ENCODE measurements at places on chromosomes 12 and 14.

GRCh38 chr12:10453156-10453555, at the start of gene KLRC1:
TSS of gene KLRC1 (minus strand) at chr12:10453377. CDS start at chr12:10451156, 2,221 bp downstream.
- DNase-seq: no peak

DNA sequence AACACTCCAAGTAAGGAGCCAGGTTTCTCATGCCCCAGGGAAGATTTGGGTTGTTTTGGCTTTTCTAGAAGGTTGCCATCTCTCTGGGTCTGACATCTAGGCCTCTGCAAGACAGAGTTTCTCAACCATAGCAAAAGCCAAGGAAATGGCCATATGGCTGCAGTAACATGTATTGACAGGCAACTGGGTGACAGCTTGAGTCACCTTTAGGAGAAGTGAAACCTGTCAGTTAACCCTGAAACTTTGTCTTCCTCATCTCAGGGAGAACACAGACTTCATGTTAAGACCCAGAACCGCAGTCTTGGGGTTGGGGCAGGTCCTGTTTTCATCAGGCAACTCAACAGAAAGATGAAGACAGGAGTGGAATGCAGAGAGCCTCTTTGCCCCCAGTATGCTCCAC, 46.0 kb upstream of the PLBD1 start:
- DNase-seq: no peak

DNA sequence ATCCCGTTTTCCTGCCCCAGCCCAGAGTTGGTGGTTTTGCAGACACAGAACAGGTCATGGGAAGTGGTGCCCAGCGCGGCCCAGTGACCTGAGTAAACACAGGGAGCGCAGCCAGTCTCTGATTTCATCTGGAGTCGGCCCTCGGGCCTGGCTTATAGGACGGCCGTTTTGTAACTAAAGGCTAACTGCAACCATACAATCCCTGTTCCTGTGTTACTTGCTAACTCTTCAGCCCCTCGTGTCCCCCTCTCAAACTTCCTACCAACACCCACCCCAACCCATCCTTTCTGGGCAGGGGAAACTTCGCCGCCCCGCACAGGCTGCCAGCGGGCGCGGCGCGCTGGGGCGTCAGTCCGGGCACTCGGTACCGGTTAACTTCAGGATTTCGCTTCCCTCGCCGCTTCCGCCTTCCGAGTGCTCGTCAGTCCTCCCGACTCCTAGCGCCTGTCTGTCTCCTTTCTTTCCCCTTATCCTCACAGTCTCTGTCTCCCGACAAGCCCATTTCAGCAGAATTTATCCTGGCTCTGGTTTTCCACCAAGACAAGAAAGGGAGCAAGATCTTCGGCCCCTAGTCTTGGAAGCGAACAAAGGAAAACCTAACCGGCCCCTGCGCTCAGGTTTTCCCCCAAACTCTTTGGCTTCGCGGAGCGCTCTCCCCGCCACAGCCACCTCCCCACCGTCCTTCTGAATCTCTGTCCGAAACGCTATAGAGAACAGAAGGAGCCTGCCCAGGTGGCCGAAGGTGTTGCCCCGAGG, 2.0 kb downstream of the SIX1 start:
- DNase-seq: peak; percentile 64

DNA sequence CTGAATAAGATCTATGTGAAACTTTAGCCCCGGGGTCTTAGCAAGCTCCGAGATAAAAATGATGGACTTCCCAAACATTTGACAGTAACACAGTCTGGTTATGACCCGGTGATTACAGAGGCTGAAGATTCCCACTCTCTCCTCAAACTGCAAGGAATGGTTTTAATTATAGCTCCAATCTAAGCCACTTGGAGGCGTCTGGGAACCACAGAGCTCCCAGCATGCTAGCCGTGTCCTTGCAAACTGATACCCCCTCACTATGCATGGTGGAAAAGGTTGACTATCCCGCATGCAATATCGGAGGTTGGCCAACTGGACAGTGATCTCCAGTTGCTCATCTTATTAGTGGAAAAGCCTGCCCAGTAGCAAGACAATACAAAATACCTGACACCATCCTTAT, 76.5 kb upstream of the GRIN2B start:
- DNase-seq: peak; percentile 8

- DNase-seq: no peak
Observed at GRCh38 chr12:1927751-1928351, 9.4 kb upstream of the CACNA2D4 start.

DNA sequence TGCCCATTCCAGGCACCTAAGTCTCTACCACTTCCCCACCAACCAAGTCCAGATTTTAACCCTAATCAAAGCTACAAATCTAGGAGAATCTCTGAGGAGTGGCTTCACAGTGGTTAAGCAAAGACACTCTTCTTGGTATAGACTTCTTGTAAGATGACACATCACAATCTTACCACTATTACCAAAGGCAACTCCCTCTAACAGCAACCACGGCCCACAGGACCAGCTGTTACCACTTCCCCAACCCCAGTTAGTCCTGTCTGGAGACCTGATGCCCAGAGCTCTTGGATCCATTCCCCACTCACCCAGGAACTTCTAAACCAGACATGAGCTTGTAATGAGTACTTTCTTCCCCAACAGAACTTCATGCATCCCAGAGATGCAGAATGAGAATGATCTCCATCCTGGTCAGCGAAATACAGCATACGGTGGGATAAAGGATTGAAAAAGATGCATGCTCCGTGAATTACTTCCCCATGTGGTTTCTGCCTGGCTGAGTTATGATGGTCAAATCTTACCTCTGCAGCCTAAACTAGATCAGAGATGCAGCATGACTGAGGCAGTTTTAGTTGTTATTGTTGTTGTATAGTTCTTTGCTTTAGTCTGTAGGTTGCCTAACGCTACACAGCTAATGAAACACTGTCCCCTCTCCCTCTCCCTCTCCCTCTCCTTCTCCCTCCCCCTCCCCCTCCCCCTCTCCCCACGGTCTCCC, 87.7 kb upstream of the FOXN3 start:
- DNase-seq: no peak

GRCh38 chr12:65779091-65779642, 45.1 kb upstream of the HMGA2 start:
- no peak for DNase-seq

GRCh38 chr14:89767861-89768268, 186.7 kb downstream of the EFCAB11 start:
- DNase-seq: peak; percentile 20

GRCh38 chr12:114938487-114939210, 254.7 kb upstream of the TBX3 start:
- no peak for DNase-seq

DNA sequence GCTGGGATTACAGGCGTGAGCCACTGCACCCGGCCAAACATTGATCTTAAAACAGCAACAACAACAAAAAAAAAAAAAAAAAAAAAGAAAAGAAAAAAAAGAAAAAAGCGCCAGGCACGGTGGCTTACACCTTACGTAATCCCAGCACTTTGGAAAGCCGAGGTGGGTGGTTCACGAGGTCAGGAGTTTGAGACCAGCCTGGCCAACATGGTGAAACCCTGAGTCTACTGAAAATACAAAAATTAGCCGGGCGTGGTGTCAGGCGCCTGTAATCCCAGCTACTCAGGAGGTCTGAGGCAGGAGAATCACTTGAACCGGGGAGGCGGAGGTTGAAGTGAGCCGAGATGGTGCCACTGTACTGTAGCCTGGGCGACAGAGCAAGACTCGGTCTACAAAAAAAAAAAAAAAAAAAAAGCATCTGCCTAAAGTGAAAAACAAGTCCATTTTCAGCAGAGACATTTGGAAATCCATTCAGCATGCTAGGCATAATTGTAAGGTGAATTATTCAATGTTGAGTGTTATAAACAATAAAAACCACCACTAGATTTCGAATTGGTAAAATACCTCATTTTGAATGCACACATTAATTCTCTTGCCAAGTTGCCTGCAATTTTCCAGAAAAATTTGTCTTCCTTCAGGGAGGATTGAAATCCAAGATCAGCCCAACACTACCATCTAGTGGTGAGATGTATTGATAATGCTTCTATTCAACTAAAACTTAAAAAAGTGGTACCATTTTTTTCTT, 8.0 kb upstream of the CERS5 start:
- DNase-seq: peak; percentile 87

DNA sequence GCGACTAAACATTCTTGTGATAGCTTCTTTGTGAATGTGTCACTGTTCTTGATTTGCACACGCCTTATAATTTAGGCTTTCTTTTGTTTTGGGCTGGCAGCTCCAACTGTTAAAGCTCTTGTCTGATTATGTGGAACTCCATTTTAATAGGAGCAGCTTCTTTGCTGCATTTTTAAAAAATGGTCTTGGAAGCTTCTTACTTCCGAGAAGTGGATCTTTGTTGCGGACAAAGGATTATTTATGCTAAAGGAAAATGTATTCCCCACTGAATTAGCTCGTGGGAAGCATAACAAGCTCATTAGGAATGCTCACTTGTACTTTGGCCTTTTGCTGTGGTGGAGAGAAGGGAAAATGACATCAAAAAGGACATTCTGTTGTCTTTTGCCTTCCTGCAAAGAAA, 20.0 kb downstream of the GAS2L3 start:
- DNase-seq: peak; percentile 14

DNA sequence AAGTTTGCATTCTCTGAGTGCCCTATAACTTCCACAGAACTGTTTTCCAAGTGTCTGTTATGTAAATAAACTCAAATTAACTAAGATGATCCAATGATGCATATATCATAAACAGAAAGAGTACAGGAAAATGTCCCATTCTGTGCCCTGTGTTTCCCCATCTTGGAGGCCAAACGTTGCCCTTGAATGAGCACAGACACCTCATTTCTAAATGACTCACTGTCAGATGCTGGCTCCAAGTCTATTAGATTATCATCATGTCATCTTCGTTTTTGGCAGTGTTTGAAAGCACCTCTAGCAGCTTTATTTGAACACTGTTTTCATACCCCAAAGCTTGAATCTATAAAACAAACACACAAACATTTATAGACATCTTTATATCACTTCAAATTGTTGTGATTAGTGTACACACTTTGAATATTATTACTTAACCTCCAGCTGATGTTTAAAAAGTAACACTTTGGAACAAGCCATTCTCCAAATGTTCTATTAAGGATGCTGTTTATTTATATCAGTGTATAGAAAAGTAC, 424.2 kb downstream of the NOVA1 start:
- DNase-seq: no peak

GRCh38 chr12:121513464-121514183, 67.2 kb downstream of the KDM2B start:
- no peak for DNase-seq

- no peak for DNase-seq
Observed at GRCh38 chr14:41986083-41986645, 379.5 kb downstream of the LRFN5 start.

- DNase-seq: no peak
Observed at GRCh38 chr12:57180321-57180989, 33.0 kb upstream of the LRP1-AS start.

DNA sequence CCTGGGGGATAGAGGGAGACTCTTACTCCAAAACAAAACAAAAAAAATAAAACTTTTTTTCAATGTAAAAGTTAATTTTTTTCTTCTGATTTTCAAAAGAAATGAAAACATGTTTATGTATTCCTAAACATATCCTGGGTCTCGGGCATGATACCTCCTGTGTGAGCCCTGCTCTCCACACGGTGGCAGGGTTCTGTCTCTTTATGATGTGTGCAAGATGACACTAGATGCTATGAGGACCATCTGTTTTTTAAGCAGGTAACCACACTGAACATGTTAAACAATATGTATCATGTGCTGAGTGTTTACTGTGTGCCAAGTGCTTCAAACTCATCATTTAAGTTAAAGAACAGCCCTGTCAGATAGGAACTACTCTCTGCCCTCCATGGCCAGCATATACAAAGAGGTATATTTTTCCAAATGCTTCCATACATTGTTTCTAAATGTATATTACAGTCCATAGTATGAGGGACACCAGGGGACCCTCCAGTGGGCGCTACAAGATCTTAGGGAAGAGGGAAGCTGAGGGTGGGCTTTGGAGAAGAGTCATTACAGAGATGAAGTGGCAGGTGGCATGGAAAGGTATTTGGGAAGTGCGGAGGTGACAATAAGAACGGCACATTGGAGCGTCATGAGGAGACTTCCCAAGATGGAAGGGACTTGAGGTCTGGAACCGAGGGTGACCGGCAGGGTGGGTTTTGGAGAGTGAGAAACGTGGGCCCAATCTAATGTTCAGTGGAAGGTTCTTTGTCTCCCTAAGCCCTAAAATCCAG, 28.5 kb downstream of the FOS start:
- DNase-seq: no peak

DNA sequence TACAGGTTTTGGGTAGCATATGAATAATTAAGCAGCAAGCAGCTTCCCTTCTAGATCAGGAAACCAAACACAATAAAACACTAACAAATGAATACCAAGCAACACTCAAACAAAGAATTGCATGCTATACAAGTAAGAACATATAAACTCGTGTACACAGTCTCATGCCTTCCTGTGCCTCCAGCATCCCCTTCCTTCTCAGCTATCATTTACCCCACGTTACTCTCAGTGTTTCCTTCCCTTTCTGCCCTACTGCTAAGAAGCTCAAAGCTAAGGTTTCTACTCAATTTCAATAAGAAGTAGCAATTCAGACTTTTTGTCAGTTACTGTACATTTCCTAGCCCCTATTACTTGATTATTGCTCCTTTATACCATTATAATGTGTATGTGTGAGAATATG, 81.0 kb downstream of the DUSP16 start:
- DNase-seq: no peak

Measured in hindlimb muscle (tissue), 1 donor.